ENCODE measurements at places on chromosomes 7 and 10.

- DNase-seq = no peak
Observed at GRCh38 chr7:57424515-57425238, 25.3 kb upstream of the ZNF716 start.

GRCh38 chr7:67564959-67565358 lies 568.3 kb downstream of the TYW1 start:
- DNase-seq = no peak

- no peak for DNase-seq
Observed at GRCh38 chr10:48536156-48536500, 68.7 kb downstream of the ARHGAP22 start.

DNA sequence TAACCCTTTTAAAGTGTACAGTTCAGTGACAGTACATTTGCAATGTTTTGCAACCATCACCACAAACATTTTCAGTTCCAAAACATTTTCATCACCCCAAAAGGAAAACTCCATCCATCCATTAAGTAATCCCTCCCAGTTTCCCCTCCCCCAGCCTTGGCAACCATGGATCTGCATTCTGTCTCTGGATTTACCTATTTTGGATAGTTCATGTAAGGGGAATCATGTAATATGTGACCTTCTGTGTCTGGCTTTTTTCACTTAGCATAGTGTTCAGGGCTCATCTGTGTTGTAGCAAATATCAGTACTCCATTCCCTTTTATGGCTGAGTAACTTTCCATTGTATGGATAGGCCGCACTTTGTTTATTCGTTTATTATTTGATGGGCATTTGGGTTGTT lies 13.0 kb downstream of the PALD1 start:
- no peak for DNase-seq

DNA sequence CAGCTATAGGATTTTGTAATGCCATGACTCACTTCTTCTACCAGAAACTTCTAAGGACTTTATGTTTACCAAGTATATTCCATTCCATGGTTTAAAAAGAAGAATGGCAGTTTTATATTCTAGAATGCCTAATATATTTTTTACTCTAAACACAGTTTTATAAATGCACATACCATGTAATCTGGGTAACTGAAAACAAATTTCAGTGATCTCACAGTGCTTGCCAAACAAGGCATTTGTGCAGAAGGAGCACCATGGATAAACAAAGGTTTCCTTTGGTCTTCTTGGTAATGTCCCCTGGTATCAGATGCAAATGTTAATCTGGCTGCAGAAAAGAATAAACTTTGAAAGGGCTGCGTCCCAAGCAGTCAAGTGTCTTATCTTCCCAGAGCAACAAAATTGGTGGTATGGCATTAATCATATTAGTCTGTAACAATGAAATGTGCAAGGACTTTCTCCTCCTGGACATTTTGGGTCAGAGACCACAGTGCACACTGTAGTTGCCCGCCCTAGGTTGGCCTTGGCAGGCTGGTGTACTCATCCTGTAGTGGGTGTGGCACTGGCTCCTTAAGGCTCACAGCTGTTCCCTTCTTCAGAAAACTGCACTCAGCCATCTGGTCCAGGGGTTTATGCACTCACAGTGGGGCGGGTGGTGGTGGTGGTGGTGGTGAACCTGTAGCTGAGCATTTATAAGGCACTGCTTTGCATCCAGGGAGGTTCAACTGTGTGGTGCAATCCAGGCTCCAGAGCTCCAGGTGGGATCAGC lies 56.7 kb downstream of the LAMB4 start:
- DNase-seq = no peak

DNA sequence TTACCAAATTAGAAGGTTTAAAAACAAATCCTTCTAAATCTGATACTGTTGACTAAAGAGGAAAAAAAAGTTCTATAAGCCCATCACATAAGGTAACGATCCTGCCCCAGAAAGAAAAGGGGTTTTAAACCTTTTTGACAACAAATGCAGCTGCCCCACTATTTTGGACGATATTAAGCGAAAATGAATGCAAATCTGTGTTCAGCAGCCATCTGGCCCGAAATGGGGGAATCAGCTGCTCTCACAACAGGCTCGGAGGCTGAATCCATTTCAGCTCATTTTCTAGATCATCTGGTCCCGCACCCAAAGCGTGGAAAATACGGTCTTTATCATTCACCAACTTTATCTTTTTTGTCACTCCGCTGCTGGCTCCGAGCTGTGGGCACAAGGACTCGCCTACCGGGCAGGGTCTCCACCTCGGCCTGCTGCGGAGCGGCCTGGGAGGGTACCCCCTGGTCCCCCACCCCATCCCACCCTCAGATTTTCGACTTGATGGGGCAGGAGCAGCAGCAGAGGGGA lies 2.4 kb upstream of the EBF3 start:
- no peak for DNase-seq

All from T-helper 22 cell (primary cell).